ENCODE measurements at places on chromosomes 16 and 17.

DNA sequence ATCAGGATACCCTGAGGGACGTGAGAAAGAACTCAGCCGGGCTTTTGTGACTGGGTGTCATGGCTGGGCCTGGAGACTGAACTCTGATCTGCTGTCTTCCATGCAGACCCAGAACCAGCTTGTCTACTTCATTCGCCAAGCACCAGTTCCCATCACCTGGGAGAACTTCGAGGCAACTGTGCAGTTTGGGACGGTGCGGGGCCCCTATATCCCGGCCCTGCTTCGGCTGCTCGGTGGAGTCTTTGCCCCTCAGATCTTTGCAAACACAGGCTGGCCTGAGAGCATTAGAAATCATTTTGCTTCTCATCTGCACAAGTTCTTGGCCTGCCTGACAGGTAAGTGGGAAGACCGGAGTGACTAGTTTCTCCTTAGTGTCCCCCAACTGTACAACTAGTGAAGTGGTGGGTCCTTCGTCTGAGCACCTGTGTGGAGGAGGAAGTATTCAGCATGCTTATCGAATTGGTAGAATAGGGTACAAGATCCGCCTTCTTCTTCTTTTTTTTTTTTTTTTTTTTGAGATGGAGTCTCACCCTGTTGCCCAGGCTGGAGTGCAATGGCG is 15.5 kb downstream of the DNAH2 start:
- DNase-seq = no peak

DNA sequence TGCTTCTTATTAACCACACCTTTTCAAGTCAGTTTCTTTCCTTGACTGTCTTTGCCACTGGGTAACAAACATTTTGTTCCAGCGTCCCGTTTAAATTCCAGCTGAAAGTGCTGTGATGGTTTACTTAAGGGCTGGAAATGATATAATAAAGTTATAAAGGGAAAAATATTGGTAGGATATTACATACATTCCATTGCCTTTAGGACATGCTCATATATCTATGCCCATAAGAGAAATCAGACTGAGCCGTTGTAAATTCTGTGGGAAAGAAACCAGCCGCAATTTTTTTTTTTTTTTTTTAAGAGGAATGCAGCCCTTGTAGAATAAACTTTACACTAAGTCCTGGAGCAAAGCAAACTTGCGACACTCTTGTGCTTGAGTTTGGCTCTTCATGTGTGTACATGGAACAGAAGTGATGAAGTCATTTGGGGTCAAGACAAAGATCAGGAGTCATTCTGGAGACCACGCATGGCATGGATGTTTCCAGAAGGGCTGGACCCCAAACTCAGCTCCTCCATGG is 210.9 kb downstream of the XYLT1 start:
- DNase-seq = no peak

GRCh38 chr16:90053902-90054500 is 23.1 kb downstream of the PRDM7 start:
- no peak for DNase-seq

GRCh38 chr17:73091410-73091769 is 1.1 kb downstream of the SLC39A11 start:
- peak; percentile 29 for DNase-seq

DNA sequence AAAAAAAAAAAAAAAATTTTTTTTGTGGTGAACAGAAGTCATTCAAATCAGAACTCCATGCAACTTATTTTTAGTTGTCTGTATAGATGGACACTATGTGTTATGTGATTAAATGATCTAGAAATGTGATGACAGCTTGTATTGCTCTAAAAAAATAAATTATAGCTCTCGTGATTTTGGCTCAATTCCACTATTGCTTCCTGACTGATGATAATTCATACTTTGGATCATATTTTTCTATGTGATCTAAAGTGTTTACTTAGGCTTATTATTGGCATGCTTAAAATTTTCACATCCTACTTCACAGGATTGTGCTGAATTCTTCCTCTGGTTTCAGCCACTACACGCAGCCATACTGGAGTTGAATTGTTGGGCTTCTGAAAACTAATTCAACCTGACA is 76.8 kb downstream of the RPGRIP1L start:
- DNase-seq = no peak

GRCh38 chr16:57985204-57986181 is 14.6 kb upstream of the CNGB1 start:
- DNase-seq = no peak

GRCh38 chr17:60481604-60482003 is 44.4 kb downstream of the APPBP2 start:
- DNase-seq = peak; percentile 83

- peak; percentile 66 for DNase-seq
Measured at GRCh38 chr17:7060165-7060891, 16.4 kb upstream of the SLC16A11 start.

GRCh38 chr17:70869402-70870085 is 700.2 kb downstream of the KCNJ2 start:
- DNase-seq = no peak

DNA sequence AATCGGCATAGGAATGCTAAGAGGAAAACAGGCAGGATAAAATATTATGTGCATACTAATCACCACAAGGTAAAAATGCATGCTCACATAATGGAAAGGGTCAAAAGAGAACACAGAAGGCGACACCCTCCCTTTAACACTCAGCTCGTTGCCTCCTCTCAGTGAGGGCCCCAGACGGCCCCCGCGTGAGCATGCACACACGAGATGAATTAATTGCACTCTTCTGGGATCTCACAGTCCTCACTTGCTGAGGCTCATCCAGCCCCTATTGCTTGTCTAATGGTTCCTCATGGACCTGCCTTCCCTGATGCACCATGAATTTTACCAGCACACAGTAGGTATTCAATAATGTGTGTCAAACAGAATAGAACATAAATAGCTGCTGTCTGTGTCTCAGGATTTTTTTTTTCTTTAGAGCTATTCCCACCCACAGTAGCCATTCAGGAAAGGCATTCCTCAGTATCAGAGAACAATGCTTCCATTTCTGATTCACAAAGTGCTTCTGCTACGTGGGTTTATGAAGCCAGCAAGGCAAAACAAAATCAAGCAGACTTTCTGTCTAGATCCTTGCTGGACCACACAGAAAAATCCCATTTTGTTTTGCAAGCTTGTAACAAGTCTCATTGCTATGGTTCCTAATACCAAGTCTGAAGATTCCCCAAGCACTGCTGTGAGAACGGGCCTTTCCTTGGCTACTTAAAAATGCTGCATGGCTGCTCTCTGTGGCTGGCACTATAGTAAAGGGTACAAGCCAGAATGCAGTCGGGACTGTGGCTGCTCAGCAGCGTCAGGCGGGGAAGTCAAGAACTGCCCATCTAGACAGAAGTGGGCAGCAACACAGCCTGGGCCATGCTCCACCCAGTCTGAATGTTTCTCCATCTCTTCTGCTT is 43.6 kb downstream of the TOM1L2 start:
- DNase-seq = peak; percentile 80

- no peak for DNase-seq
Measured at GRCh38 chr17:69858460-69858859, 216.6 kb upstream of the KCNJ16 start.

DNA sequence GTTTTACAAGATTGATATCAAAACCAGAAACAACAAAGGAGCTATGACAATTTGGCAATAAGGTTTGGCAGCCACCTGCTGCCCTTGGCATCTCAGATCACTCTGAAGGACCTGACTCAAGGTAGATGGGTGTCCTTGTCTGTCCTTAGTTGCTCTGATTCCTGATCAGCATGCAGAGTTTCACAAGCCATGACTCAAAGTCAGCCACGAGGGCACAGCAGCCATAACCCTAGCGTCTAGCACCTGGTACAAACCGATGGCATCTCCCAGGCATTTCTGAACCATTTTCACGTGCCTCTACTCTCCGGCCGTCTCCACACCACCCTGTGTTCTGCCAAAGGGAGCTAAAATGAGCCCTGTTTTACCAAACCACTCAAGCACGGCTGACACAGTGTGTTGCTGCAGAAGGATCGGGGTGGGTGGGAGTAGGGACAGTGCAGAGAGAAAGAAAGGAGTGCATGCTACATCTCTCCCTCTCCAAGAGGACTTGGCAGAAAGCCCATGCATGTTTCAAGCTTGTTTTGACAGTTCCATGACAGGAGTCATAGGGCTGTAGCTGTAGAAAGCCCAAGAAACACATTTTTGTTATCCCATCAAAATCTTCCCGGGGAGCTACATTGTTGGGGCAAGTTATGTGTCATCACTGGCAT is 297.3 kb downstream of the ABCC12 start:
- DNase-seq = no peak

GRCh38 chr17:72971226-72971880 is 121.1 kb downstream of the SLC39A11 start:
- no peak for DNase-seq

- DNase-seq = no peak
Measured at GRCh38 chr16:31429314-31429713, 1.2 kb upstream of the COX6A2 start.

DNA sequence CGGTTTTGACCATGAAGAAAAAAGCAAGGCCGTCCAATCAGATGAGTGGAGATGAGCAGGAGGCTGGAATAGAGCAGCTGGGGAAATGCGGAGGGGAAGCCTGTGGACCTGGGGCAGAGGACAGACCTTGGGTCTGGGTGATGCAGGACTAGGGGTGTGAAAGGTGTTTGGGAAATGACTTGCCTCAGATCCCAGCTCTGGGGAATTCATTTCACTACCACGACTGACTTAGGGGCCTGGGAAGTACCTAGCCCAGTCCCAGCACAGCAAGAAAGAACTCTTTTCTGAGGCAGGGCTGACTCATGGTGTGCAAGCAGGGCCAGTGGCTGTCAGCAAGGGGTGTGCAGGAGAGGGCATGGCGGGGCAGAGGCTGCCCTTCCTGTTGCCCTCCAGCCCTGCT is 14.8 kb downstream of the DNAI2 start:
- no peak for DNase-seq

DNA sequence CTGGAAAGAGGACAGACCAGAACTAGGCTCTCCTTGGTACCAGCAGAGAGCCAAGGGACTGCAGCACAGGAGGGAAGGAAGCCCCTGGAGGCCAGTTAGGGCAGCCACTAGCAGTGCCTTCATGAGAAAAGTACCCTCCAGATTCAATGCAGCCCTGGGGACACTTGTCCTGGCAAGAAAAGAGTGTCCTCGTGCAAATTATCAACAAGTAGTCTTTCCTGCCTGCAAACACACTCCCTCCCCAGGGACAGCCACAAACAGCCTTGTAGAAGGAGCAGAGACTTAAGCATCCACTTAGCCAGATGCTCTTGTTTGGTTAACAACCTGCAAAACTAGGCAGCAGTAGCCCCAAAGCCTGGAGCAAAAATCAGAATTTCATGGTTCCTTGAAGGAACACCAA is 24.3 kb downstream of the CENPV start:
- no peak for DNase-seq

DNA sequence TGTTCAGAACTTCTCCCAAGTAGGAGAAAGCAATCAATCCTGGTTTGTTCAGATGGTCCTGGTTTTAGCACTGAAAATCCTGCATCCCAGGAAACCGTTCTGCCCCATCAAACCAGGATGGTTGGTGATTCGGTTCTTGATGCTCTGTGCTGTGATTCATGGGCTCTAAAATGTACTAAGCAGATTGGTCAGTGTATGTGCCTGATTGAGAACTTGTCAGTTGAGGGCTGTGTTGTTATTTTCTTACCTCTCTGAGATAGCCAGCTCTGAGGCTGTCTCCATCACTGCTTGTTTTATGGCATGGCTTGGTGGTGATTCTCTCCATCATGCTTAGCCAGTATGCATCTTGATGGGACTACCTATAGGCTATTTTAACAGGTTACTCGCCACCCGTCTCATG is 246.9 kb upstream of the RBFOX1 start:
- no peak for DNase-seq
